NCI-H1092 (cell line): ENCODE measurements at places on chromosomes 16 and 17.

- no peak for DNase-seq
Observed at GRCh38 chr16:30746638-30747175, 1.5 kb upstream of the PHKG2 start.

- no peak for DNase-seq
Observed at GRCh38 chr17:73203788-73204479, 11.1 kb downstream of the COG1 start.

GRCh38 chr17:64091116-64091515 is 38.8 kb downstream of the ERN1 start:
- no peak for DNase-seq

DNA sequence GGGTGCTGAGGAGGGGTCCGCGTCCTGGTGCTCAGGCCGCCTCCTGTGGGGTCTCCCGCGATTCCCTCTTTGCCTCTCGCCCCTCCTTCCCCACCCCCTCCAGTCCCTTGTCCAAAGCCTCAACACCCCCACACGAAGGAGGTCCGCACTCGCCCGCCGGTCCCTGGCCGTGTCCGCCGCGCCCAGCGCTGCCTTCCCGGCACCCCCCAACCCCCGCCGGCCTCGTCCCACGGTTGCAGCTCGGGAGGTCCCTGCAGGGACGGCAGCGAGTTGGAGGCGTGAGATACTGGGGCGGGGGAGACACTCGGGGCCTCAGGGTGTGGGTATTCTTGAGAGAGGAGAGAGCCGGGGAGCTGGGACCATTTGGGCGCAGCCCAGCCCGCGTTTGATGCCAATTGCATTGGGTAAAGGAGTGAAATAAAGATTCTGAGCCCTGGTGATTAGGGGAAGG is 468 bp downstream of the FLYWCH2 start:
- no peak for DNase-seq

- DNase-seq: no peak
Observed at GRCh38 chr17:81502471-81503017, 10.1 kb downstream of the ACTG1 start.
